ENCODE measurements at places on chromosomes 2 and 18. TPM values are rescaled to one million over a fixed set of nuclear protein-coding genes. Genes with fewer than 3 reads are reported as not detected.

The APOB gene
- 0.06 TPM for polyA plus RNA-seq

The RAX gene
- polyA plus RNA-seq: not detected

The DNAH6 gene
- polyA plus RNA-seq: 0.04 TPM

The NLRC4 gene
- polyA plus RNA-seq: 1.1 TPM

DNA sequence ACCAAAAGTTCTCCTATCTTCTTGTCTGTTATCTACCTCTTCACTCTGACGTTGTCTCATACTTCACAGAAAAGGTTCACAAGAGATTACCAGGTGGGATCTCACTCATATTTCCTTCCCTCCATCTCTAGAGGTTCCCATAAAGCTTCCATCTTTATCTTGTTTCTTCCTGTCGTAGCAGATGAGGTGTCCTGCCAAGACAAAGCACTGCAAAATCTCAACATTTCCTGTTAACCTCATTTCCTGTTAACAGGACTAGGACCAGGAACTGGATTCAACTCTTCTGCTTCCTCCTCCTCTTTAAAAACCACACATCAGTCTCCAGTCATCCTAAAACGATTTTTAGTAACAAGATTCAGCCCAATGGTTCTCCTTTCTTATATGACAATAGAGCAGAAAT, 512.8 kb upstream of the NRP2 start:
- no peak for DNase-seq

GRCh38 chr2:219560037-219560892, 11.1 kb downstream of the OBSL1 start:
- DNase-seq: no peak

DNA sequence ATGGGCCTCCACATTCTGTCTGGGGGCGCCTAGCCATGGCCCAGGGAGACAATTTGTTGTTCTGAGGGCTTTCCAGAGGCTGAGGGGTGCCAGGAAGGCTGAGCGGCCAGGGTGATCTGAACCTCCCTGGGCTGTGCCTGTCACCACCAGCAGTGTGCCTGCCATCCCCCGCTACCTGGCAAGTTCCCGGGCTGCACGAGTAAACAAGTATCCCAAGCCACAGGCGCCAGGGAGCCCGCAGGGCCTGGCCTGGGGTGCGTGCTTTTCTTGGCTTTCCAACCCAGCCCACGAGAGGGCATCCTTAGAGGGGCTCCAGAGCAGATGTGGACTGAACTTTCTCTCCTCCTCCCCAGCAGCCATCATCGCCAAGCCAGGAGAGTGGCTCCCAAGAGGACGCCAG, 35.1 kb upstream of the B3GNT7 start:
- DNase-seq: no peak

DNA sequence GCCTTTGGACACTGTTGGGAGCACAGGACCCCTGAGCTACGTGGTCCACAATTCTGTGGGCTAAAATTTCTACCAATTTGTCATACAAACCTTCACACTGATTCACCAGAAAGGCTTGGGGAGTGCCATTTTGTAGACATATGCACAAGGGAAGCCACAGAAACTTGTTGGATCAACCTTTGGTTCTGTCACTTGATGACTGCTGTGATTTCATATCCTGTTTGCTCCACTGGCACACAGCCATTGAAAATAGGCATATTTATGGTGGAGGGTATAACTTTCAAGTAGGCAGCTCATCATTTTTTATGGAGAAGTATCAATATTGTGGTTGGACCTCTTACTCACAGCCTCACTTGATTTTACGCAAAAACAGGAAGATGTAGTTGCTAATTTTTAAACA, 10.5 kb downstream of the NAPG start:
- no peak for DNase-seq

GRCh38 chr2:159484532-159484931, 131.8 kb downstream of the BAZ2B start:
- DNase-seq: no peak

DNA sequence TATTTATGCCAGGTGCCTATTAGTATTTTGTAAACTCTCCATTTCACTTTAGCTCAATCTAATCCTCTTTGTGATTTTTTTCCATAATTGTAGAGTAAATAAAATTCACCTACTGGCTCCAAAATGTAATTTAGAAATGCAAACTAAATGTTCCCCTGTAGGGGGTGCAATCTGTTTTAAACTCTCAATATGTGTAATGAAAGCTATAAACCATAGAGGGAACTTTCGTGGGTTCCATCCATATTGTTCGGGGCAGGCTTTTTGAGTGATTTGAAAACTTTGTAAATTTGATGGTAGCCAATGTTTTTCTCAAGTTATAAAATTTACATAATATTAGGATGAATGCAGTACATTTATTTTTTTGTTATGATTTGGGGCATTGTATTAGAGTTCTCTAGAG, 49.4 kb downstream of the TSPYL6 start:
- peak; percentile 28 for DNase-seq

GRCh38 chr18:79496237-79496977, 100.7 kb downstream of the NFATC1 start:
- DNase-seq: no peak

GRCh38 chr2:113755835-113756354, 547 bp downstream of the SLC35F5 start:
- no peak for DNase-seq

DNA sequence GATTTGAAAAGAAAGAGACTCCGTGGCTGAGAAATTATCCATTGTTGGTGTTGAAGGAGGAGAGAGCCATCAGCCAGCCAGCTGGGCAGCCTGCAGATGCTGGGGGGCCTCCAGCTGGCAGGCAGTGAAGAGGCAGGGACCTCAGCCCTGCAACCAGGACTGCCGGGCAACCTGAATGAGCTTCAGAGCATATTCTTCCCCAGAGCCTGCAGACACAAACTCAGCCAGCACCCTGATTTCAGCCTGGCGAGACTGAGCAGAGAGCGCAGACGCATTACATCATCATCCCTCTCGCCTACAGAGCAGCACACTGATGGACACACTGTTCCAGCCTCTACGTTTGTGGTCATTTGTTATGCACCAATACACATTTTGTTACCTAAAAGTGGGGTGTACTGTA, 150.7 kb upstream of the RAB6C start:
- DNase-seq: no peak

GRCh38 chr2:86047575-86048382, 57.9 kb downstream of the POLR1A start:
- no peak for DNase-seq

- DNase-seq: no peak
Observed at GRCh38 chr2:150129921-150130575, 357.4 kb downstream of the RND3 start.

GRCh38 chr2:228329282-228329681, 147.8 kb upstream of the SPHKAP start:
- no peak for DNase-seq

DNA sequence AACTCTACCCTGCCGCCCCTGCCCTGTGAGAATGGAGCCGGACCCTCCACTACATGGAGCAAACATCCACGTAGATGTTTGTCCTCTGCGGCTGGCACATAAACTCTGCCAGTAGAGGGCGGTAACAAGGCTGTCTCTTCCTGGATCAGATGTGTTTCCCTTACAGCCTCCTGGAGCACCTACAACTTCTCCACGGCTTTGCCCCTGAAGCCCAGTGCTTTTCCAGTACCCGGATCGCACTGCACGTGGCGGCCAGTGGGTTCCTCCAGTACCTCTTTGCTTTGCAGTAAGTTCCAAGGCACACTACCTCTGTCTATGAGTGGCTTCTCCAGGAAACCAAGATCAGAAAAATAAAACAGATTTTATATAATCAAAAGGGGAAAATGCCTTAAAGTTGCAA, 651.3 kb downstream of the DCDC2C start:
- no peak for DNase-seq

All from hindlimb muscle (tissue), 1 donor.